ENCODE measurements at places on chromosomes 11 and 22. TPM values are rescaled to one million over a fixed set of nuclear protein-coding genes. Genes with fewer than 3 reads are reported as not detected.

PVALB gene
- total RNA-seq: not detected

DEUP1 gene
- total RNA-seq: not detected

OR8A1 gene
- total RNA-seq: not detected

SLC25A17 gene
- 15.0 TPM for total RNA-seq

OR51E1 gene
- 1.5 TPM for total RNA-seq

VWCE gene
- 7.7 TPM for total RNA-seq

CARD18 gene
- total RNA-seq: not detected

SYCE3 gene
- not detected for total RNA-seq
